ENCODE measurements at places on chromosomes 11 and 22. TPM values are rescaled to one million over a fixed set of nuclear protein-coding genes. Genes with fewer than 3 reads are reported as not detected.

Gene WBP2NL
- total RNA-seq = 0.33 TPM

Gene C11orf16
- total RNA-seq = not detected

Gene MAML2
- total RNA-seq = 24.4 TPM

DNA sequence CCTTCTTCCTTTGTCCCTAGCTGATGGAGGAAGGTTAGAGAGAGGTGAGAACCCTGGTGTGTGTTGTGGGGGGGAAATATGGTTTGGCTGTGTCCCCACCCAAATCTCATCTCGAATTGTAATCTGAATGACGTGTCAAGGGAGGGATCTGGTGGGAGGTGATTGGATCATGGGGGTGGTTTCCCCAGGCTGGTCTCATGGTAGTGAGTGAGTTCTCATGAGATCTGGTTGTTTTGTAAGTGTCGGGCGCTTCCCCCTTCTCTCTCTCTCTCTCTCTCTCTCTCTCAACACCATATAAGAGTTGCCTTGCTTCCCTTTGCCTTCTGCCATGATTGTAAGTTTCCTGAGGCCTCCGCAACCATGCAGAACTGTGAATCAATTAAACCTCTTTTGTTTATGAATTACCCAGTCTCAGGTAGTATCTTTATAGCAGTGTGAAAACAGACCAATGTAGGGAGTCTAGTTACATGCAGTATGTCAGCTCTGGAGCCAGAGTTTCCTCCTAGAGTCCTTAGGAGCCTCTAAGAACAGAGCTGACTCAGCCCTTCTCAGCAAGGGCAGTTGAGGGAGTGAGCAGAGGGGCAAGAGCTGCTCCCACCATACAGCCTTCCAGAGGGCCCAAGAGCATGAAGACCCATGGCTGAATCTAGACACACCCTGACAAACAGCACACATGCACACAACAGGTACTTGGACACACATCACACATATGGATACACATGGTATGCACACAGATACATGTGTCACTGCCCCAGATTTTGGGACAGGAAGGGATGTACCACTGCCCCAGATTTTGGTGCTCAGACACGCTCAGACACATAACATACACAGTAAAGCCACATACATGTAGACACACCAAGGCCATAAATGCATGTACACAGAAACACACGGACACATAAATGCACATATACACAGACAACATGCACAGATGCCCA is 12.9 kb upstream of the LRRC32 start:
- H3K27ac ChIP-seq = no peak overlapping the region
- H3K4me3 ChIP-seq = no peak overlapping the region
- H3K27me3 ChIP-seq = no peaks in the 10 kb centered on the region
- DNase-seq = no peak
- H3K4me1 ChIP-seq = peaks cover 4% of the 10 kb centered on the region

DNA sequence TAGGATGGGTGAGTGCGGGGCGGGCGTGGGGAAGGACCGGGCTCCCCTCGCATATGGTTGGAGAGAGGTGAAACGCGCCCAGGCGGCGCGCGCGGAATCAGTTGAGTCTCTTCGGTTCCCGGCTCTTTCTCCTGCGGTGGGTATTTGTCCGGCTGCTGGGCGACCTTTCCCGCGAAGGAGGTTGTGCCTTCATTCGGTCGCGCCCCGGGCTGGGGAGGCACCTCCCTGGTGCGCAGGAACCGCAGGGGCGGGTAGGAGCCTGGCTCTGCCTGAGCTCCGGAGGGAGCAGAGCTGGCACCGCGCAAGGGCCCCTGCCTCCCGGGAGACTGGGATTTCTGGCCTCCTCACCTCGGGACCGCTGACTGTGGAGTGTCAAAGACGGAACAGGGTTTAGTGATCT is 27.5 kb downstream of the SAA4 start:
- H3K4me3 ChIP-seq = no peak overlapping the region
- no peaks in the 10 kb centered on the region for H3K36me3 ChIP-seq
- H3K27me3 ChIP-seq = no peaks in the 10 kb centered on the region
- H3K4me1 ChIP-seq = no peaks in the 10 kb centered on the region

- H3K4me3 ChIP-seq = peak overlapping the region; percentile 97
- no peak for DNase-seq
- H3K27me3 ChIP-seq = no peaks in the 10 kb centered on the region
- H3K27ac ChIP-seq = peak overlapping the region; percentile 88
- H3K4me1 ChIP-seq = peaks cover 40% of the 10 kb centered on the region
- H3K36me3 ChIP-seq = no peaks in the 10 kb centered on the region
Measured at GRCh38 chr22:45310331-45310976, 720 bp downstream of the FAM118A start.

GRCh38 chr22:48687606-48688005 is 1140.1 kb downstream of the BRD1 start:
- H3K27me3 ChIP-seq = peaks cover 29% of the 10 kb centered on the region
- H3K36me3 ChIP-seq = no peaks in the 10 kb centered on the region
- no peaks in the 10 kb centered on the region for H3K4me1 ChIP-seq
- no peak for DNase-seq
- no peak overlapping the region for H3K27ac ChIP-seq

Gene HOATZ
- not detected for total RNA-seq

GRCh38 chr11:131977854-131978253 is 607.4 kb downstream of the NTM start:
- H3K4me3 ChIP-seq = no peak overlapping the region
- no peaks in the 10 kb centered on the region for H3K36me3 ChIP-seq
- no peaks in the 10 kb centered on the region for H3K27me3 ChIP-seq
- no peaks in the 10 kb centered on the region for H3K4me1 ChIP-seq
- DNase-seq = no peak

Measured in esophagus muscularis mucosa (tissue), 4 donors.